Left lung (tissue), 14 donors: ENCODE measurements at places on chromosomes 2 and 18.

- no peak for DNase-seq
Observed at GRCh38 chr2:214107726-214108125, 303.1 kb upstream of the VWC2L start.

DNA sequence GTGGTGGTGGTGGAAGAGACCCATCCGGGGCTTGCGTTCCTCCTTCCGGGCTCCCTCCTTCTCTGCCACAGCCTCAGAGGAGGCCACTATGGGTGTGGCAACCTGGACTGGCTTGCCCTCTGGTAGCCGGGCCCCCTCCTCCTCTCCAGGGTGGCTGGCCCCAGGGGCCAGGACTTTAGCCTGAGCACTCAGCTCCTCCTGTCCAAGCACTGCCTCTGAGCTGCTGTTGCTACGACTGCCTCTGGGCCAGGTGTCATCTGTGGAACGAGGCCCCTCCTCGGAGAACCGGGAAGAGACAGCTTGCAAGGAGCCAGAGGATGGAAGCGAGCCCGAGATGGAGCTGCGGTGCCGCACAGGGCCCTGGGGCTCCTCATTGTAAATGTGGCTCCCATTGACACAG, 16.7 kb upstream of the SFXN5 start:
- DNase-seq, result no peak

- peak; percentile 22 for DNase-seq
Observed at GRCh38 chr2:129793431-129793902, 186.0 kb upstream of the RAB6C start.

DNA sequence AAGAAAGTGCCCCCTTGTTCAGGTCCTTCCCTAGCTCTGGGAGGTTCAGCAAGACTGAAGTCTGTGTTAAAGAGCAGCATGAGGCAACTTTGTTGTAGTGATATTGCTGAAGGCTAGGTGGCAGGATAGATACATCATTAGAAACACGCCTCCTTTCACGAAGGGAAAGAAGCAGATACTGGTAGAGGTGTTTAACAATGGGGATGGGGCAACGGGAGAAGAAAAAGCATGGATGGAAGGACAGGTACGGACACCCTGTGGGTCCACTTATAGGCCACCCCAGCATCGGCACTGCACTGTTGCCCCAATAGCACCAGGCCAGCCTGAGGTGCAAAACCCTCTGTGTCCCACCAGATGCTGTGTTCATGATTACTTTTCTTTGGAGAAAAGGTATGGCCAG, 3.5 kb upstream of the IGFBP5 start:
- DNase-seq, result no peak

- no peak for DNase-seq
Observed at GRCh38 chr18:59885579-59886163, 14.1 kb upstream of the PMAIP1 start.

- DNase-seq, result no peak
Observed at GRCh38 chr2:182977463-182977862, 60.8 kb downstream of the NCKAP1 start.

- no peak for DNase-seq
Observed at GRCh38 chr2:239548451-239548871, 147.6 kb upstream of the HDAC4 start.

DNA sequence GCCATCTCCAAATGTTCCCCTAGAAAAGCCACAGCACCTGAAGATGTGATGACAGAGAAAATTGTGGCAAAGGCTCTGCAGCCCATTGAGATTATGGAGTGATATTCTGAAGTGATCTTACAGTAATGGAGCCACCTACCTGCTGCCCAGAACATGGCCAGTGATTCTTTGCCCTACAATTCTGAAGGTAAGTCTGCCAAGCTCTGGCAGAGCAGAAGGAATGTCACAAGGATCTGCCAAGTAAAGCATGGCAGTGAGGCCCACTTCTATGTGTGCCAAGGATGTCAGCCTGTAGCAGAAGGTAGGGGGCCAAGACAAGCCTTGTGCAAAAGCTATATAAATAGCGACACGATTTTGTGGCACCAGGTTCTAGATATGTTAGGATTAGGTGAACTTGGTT, 155.1 kb downstream of the RND3 start:
- DNase-seq, result no peak

DNA sequence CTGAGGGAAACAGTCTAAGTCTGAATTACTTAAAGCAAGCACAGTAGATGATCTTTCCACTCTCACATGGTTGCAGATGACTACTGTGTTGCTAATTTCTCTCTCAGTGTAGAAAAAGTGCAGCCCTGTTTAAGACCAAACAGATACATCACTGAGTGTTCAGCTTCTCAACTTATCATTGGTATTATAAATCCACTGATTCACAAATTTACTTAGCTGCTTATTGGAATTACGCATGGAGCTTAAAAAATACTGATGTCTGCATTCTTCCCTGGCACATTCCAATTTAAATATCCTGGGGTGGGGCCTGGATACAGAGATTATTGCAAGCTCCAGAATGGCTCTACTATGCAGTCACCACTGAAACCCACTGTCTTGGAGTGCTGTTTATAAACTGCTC, 411.2 kb downstream of the RND3 start:
- DNase-seq, result no peak
